ENCODE measurements at places on chromosomes 3 and 15. TPM values are rescaled to one million over a fixed set of nuclear protein-coding genes. Genes with fewer than 3 reads are reported as not detected.

ZBTB20 gene
- total RNA-seq = 6.0 TPM

CA12 gene
- total RNA-seq = 39.9 TPM

BCHE gene
- total RNA-seq = 5.8 TPM

FBN1 gene
- 179 TPM for total RNA-seq

CELSR3 gene
- total RNA-seq = 0.86 TPM

HHATL gene
- total RNA-seq = not detected

EXD1 gene
- total RNA-seq = not detected

Data from myometrial cell (primary cell).